ENCODE measurements at places on chromosomes 7 and 10.

- no peak for DNase-seq
These were observed 58.5 kb downstream of the CLRN3 start for GRCh38 chr10:127834221-127834620.

- no peak for DNase-seq
These were observed 39.3 kb downstream of the ANTXRL start for GRCh38 chr10:46326066-46326465.

- no peak for DNase-seq
These were observed 707 bp downstream of the PTER start for GRCh38 chr10:16437540-16437894.

- no peak for DNase-seq
These were observed 14.8 kb downstream of the CYP3A7 start for GRCh38 chr7:99719996-99720769.

- no peak for DNase-seq
These were observed 499.8 kb downstream of the PLXNA4 start for GRCh38 chr7:132076301-132077035.

DNA sequence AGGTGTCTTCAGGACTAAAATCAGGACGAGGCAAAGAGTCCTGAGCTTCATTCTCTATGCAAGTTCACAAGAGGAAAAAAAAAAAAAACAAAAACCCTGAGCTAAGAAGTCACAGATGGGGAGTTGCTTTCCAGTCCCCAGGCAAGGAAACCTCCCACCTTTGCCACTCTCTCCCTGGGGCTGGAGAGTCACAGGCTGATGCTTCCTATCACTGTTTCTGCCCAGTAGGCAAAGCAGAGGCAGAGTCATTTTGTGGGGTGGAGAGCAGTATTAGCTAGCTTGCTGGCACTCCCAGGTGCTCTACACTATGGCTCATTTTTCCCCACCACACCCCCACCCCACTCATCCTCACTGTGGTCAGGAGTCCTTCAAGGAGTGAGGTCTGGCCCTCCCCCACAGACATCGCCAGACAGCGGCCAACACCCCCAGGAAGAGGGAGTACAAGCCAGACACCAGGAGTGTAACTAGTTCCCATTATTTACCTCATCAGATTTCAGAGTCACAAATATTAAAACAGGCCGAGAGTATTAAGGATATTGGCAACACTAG lies 34.6 kb upstream of the UNC5B start:
- no peak for DNase-seq

DNA sequence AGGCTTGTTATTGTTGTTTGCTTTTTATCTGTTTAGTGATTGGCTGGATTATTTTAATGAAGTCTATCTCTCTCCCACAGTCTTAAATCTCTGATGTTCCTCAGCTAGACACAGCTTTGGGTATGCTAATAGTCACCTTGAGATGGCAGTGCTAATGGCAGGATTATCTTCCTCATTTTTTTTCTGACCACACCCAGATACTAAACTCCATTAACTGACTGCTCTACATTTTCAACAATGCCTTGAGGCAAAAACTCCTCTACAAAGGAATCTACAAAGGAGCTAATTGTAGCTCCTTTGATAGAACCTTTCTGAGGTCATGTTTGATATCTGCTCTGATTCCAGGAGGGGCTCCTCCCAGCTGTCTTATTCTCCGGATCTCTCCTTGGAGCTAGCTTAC lies 122.6 kb downstream of the HBP1 start:
- no peak for DNase-seq

GRCh38 chr7:155721056-155721455 lies 76.6 kb downstream of the RBM33 start:
- no peak for DNase-seq

DNA sequence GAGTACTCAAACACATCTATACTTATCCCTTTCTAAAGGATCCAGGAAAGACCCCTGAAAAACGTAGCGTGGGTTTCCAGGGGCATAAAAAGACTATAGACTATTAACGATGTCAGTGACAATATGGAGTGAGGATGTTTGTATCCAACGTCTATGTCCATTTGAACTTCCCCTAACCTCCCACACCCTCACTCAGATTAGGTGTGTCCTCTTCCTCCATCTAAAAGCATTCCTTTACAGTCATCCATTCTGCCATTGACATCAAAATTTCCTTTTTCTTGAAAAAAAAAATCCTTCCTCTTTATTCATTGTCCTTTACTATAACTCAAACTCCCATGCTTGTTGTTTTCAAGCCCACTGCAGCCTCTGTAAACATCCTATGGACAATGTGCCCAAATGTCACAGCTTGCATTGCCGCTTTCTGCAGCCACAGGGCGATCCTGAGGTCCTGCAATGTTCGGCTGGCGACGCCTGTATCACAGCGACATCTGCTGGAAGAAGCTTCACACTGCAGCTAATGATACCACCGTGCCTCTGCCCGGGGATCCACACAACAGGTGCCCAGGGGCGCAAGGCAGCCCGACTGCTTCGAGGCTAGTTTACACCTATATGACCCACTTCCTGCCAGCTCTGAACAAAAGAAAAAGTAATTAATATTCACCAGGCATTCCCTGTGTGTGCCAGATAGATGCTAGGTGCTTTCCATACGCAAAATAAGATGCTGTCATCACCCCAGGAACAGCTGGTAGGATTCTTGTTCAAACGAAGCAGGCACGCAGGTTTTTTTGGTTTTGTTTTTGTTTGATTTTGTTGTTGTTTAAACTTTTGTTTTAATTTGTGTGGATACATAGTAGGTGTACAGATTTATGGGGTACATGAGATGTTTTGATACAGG lies 267.9 kb upstream of the GHITM start:
- DNase-seq: peak; percentile 60

- DNase-seq: no peak
These were observed 94.3 kb downstream of the USP6NL start for GRCh38 chr10:11517150-11517549.

DNA sequence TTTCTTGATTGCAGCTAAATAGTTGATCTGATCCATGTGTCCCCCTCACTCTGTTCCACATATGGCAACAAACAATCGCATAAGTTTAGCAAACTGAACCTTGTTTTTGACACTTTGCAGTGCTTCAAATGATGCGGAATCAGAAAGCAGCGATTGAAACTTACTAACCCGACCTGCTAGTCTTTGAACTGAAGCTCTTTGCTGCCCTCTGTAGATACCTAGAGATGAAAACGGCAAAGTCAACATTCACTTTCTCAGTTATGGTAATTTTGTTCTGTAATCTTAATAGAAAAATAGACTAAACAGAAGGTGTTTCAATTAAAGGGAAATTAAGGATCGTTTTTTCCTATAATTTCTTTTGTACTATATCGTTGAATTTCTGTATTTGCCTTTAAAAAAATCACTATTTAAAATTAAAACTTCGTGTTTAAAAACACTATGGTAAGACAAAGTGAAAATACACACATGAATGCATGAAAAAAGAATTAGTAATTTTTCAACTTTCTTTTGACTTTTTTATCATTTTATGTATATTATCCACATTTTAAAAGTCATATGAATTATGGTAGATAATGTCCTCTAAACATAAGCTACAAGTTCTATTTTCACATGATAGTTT lies 276.5 kb downstream of the MAGI2 start:
- DNase-seq: no peak

DNA sequence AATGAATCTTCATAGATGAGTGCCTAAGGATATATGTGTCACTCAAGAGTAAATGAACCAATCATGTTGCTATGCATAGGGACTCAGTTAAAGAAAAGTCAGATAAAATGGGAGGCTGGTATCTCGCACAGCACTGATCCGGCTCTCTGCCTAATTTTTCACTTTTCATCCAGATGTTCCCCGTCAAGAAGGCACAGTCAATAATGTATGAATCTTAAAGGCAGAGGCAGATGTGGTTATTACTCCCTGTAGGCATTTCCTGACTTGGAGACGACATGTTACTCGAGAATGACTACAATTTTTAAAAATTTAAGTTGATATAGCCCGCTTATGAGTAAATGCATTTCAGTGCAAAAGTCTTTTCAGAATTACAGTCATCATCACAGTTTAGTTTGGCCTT lies 113.6 kb downstream of the TBXAS1 start:
- DNase-seq: no peak

DNA sequence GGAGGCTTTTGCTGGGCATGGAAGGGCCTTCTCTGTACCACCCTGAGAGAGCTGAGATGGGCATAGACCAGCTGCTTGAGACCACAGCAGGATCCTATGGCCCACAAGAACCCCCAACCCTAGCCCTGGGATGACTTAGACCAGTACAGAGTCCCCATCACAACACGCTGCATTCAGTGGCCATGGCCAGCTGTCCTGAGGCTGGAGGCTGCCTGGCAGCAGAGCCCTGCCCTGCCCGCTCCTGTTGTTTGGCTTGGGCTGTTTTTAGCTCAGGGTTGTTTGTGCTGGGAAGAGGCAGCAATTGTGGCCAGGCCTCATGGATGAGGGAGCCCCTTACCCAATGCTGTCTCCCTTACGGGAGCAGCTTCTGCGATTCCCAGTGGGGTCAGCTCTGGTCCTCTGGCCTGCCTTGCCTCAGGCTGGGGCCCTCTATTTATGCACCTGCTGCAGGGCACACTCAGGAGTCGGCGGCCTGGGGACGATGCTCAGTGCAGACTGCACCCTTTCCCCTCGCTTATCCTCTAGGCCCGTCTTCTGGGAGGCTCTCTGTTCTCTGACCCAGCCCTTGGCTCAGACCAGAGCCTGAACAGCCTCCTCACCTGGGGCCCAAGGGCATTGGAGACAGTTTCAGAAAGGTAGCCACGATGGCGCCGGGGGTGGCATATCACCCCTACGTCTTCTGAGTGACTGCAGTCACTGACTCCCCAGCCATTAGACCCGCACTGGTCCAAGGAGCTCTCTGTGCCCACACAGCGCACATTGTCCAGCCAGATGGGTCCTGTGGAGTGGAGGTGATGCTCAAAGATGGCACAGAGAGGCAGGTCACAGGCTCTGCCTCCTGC lies 6.3 kb downstream of the LOXL4 start:
- no peak for DNase-seq

DNA sequence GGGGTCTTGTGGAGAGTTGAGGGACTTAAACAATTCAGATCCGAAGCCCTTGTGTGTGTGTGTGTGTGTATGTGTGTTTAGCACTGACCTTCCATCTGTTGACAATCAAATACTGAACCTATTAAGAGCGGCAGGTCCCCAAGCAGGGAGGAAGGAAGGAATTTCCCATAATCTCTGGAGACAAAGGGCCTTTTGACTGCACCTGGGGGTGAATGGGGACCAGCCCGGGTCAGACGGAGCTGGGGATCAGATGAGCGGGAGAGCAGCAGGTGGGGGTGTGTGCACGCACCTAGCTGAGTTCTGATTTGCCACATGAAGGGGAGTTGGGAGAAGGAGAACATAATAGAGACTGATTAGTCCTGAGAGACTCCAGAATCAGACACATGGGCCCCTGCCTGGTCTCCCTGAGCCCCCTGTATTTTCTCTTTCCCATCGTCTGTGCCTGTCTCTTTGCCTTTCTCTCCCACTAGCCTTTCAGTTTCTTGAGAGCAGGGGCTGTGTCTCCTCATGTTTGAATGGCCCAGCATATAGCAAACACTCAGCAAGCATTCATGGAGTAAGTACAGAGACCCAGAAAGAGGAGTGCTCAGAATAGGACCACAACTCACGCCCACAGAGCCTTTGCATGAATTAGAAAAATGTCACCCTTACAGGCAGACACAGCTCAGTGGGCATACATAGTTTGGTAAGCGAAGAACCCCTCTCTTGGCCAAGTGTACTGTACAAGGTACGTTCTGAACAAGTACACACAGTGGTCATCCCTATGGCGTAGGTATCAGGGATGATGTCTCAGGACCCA lies 288.3 kb upstream of the HABP2 start:
- no peak for DNase-seq

DNA sequence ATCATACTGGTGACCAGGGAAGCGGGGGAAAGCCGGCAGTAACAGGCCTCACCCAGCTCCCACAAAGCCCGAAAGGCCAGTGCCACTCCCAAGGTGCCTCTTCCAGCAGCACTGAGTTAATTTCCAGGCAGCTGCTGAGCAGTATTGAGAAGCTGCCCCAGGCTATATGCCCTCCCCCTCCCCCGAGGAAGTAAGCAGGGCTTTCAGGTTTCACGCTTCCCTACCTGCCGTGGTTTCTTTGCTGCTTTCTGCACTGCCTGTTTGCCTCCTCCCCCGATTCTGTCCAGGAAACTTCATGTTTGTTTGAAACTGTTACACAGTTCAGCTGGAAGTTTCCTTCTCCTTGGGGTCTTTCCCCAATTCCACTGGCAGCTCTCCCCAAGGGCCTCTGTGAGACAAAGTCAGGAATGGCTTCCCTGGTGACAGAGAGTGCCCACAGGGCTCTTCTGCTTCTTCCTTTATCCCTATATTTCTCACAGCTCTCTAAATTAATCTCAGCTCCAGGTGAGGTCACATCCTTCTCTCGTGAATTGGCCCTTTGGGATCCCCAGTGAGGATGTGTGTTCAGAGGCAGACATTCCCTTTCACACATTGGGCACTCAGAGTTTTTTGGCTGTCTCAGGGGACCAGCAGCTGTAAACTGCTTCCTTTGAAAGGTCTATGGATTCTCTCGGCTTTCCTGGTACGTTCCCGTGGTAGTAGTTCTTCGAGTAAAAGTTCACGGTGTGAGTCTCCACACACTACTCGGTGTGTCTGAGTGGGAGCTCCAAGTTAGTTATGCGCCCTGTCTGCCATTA lies 19.4 kb downstream of the C1GALT1 start:
- peak; percentile 49 for DNase-seq

DNA sequence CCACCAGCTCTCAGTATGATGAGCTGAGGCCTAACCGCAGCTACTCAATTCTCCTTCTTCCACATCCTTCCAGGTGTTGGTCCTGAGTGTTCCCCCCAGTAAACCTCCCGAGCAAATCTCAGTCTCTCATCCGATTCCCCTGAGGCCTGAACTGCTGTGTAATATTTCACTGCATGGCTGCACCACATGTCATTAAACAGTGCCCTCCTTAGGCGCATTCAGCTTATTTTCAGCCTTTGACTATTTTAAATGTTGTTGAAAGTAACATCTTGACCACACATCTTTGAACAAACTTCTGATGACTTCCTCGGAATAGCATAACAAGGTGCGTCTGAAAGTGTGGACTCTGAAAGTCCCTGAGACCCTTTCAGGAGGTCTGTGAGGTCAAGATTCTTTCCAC lies 62.8 kb upstream of the NPS start:
- DNase-seq: no peak

- no peak for DNase-seq
These were observed 665.0 kb downstream of the PARD3 start for GRCh38 chr10:34150103-34150502.

GRCh38 chr7:29276806-29277205 lies 82.2 kb downstream of the CHN2 start:
- no peak for DNase-seq

DNA sequence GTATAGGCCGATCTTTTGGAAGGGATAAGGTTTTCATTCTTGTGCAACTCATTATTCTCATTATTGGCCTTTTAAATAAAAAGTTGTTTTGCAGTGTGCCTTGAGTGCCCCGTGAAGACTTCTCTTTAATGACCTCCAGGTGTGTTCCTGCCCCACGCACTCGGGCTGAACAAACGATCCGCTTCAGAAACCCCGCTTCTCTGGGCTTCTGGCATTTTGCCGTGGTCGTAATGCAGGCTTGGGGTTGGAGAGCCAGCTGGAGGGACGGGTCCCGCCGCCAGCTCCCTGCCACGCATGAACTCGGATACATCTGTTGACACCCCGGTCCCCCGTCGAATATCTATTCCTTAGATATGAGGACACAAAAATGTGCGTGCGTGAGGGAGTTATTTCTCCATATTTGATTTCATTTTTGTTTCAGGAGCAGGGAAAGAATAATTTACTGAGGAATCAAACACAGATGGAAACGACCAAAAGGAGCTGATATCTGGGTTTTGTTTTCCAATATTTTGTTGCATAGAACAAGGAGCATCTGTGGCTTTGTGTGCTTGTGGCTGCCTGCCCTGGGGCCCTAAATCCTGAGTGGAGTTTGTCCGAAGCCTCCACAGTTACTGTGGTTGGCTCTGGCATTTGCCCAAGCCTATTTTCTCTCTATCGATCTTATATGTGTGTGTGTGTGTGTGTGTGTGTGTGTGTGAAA lies 17.0 kb upstream of the TTYH3 start:
- DNase-seq: no peak

Measured in activated T-cell treated with anti-CD3 and anti-CD28 coated beads, Interleukin-2, amount 50 U/mL, for 24 hours (primary cell).